ENCODE measurements at places on chromosomes 1 and 21. TPM values are rescaled to one million over a fixed set of nuclear protein-coding genes. Genes with fewer than 3 reads are reported as not detected.
A peak's percentile ranks its signal among the peaks of the same experiment; 100 is the strongest.

GRCh38 chr1:70979313-70979712, 68.3 kb downstream of the PTGER3 start:
- H3K27me3 ChIP-seq = no peaks in the 10 kb centered on the region
- H3K4me1 ChIP-seq = no peaks in the 10 kb centered on the region
- H3K27ac ChIP-seq = no peak overlapping the region
- no peaks in the 10 kb centered on the region for H3K36me3 ChIP-seq
- H3K4me3 ChIP-seq = no peak overlapping the region

- H3K27me3 ChIP-seq = no peaks in the 10 kb centered on the region
- no peaks in the 10 kb centered on the region for H3K4me1 ChIP-seq
- H3K27ac ChIP-seq = no peak overlapping the region
- no peak for DNase-seq
- H3K36me3 ChIP-seq = no peaks in the 10 kb centered on the region
- no peak overlapping the region for H3K4me3 ChIP-seq
These were observed 453.0 kb downstream of the NEGR1 start for GRCh38 chr1:71829346-71829745.

GRCh38 chr1:18919197-18919905, 17.0 kb upstream of the ALDH4A1 start:
- peaks cover 9% of the 10 kb centered on the region for H3K36me3 ChIP-seq
- no peak overlapping the region for H3K4me3 ChIP-seq
- no peak for DNase-seq
- peaks cover 30% of the 10 kb centered on the region for H3K4me1 ChIP-seq

GRCh38 chr1:31923901-31924535, 14.2 kb downstream of the PTP4A2 start:
- H3K4me1 ChIP-seq = peaks cover 31% of the 10 kb centered on the region
- H3K27ac ChIP-seq = no peak overlapping the region
- H3K36me3 ChIP-seq = peaks cover 13% of the 10 kb centered on the region
- H3K4me3 ChIP-seq = no peak overlapping the region
- peak; percentile 49 for DNase-seq

- no peaks in the 10 kb centered on the region for H3K36me3 ChIP-seq
- H3K4me1 ChIP-seq = peaks cover 19% of the 10 kb centered on the region
- H3K27me3 ChIP-seq = no peaks in the 10 kb centered on the region
- H3K4me3 ChIP-seq = peak overlapping the region; percentile 41
- no peak for DNase-seq
These were observed 34.7 kb downstream of the ADARB1 start for GRCh38 chr21:45108808-45109781.

- peak overlapping the region; percentile 43 for H3K4me3 ChIP-seq
- H3K36me3 ChIP-seq = no peaks in the 10 kb centered on the region
- H3K27me3 ChIP-seq = no peaks in the 10 kb centered on the region
- H3K4me1 ChIP-seq = peaks cover 55% of the 10 kb centered on the region
- peak overlapping the region; percentile 96 for H3K27ac ChIP-seq
- peak; percentile 89 for DNase-seq
These were observed 38.8 kb upstream of the SRSF10 start for GRCh38 chr1:24018611-24019580.

DNA sequence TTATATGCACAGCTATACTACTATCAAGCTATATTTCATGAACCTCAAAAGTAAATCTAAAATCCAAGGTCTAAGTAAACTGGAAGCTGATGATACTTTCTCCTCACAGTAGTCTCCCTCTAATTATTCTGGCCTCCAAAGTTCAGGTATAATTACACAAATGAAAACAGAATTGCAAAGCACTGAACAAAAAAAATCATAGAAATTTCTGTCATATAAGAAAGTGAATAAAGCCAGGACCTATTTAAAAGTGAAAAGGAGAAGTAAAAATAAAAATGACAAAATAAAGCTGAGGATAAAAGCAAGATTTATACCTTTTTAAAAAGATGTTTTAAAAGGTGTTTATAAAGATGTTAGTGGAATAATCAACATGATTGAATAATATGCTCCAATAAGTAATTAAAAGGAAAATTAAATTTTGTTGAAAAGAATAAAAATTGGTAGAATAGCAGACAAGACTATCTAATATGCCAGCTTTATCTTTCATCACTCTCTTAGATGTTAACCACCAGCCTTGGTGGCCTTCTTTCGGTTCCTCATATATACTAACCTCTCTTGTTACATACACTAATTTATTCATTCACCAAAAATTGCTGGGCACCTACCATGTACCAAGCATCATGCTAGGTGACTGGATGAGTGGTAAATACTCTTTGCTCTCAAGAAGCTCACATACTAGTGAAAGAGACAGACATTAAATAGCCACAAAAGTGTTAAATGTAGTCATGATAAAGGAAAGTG, 25.1 kb downstream of the SHCBP1L start:
- H3K27me3 ChIP-seq = peaks cover 21% of the 10 kb centered on the region
- H3K27ac ChIP-seq = no peak overlapping the region
- H3K36me3 ChIP-seq = no peaks in the 10 kb centered on the region
- H3K4me1 ChIP-seq = no peaks in the 10 kb centered on the region
- no peak overlapping the region for H3K4me3 ChIP-seq

- DNase-seq = no peak
- H3K36me3 ChIP-seq = no peaks in the 10 kb centered on the region
- peaks cover 49% of the 10 kb centered on the region for H3K27me3 ChIP-seq
These were observed 56.3 kb downstream of the MAN1C1 start for GRCh38 chr1:25672763-25673409.

- no peaks in the 10 kb centered on the region for H3K27me3 ChIP-seq
- DNase-seq = no peak
- no peaks in the 10 kb centered on the region for H3K36me3 ChIP-seq
- peak overlapping the region; percentile 90 for H3K27ac ChIP-seq
These were observed 6.8 kb upstream of the IL24 start for GRCh38 chr1:206890125-206891060.

- no peak overlapping the region for H3K4me3 ChIP-seq
- no peak overlapping the region for H3K27ac ChIP-seq
- no peaks in the 10 kb centered on the region for H3K27me3 ChIP-seq
- H3K36me3 ChIP-seq = no peaks in the 10 kb centered on the region
- no peak for DNase-seq
These were observed 95.6 kb upstream of the KCNK1 start for GRCh38 chr1:233518344-233518743.

- no peaks in the 10 kb centered on the region for H3K4me1 ChIP-seq
- H3K27ac ChIP-seq = no peak overlapping the region
- no peaks in the 10 kb centered on the region for H3K36me3 ChIP-seq
- no peak for DNase-seq
- no peaks in the 10 kb centered on the region for H3K27me3 ChIP-seq
These were observed 855 bp downstream of the DSCAM start for GRCh38 chr21:40846103-40846502.

DNA sequence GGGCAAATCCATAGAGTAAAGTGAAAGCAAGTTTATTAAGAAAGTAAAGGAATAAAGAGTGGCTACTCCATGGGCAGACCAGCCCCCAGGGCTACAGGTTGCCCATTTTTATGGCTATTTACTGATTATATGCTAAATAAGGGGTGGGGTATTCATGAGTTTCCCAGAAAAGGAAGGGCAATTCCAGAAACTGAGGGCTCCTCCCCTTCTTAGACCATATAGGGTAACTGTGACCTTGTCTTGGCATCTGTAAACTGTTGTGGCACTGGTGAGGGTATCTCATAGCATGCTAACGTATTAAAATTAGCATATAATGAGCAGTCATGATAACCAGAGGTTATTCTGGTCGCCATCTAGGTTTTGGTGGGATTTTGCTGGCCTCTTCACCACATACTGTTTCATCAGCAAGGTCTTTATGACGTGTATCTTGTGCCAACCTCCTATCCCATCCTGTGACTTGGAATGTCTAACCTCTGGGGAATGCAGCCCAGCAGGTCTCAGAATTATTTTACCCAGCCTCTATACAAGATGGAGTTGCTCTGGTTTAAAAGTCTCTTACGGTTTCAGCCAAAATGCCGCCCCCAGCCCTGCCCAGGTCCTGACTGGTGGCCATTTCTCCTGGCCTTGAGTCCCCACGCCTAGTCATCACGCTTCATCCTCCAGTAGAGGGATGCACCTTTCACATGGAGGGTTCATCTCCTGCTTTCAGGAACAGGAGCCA, 982 bp upstream of the TRIM17 start:
- no peaks in the 10 kb centered on the region for H3K36me3 ChIP-seq
- peaks cover 32% of the 10 kb centered on the region for H3K27me3 ChIP-seq
- H3K4me1 ChIP-seq = peaks cover 4% of the 10 kb centered on the region
- H3K4me3 ChIP-seq = no peak overlapping the region
- H3K27ac ChIP-seq = no peak overlapping the region

DNA sequence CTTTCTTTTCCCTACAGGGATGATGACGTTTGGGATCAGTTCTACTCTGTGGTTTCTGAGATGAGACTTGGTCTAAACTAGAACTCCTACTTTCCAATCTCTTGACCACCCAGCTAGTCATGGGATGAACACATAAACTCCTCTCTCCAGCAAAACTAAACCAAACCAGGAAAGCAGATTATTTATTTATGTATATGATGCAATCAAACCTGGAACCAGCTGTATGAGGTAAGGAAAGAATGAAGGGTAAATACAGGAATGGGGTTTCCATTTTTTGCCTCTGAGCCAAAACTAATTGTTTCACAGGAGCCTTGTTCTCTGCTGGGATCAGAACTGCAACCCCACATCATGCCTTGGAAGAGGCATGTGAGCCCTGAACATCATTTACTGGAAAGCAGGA, 3.3 kb upstream of the AGT start:
- H3K4me3 ChIP-seq = no peak overlapping the region
- no peaks in the 10 kb centered on the region for H3K27me3 ChIP-seq
- no peak for DNase-seq
- H3K27ac ChIP-seq = no peak overlapping the region
- no peaks in the 10 kb centered on the region for H3K36me3 ChIP-seq

GRCh38 chr1:165253818-165254254, 102.7 kb downstream of the LMX1A start:
- H3K4me1 ChIP-seq = no peaks in the 10 kb centered on the region
- H3K36me3 ChIP-seq = no peaks in the 10 kb centered on the region
- DNase-seq = no peak
- H3K4me3 ChIP-seq = no peak overlapping the region
- H3K27ac ChIP-seq = no peak overlapping the region

- DNase-seq = peak; percentile 44
- H3K27me3 ChIP-seq = peaks cover 7% of the 10 kb centered on the region
- H3K4me3 ChIP-seq = no peak overlapping the region
- no peak overlapping the region for H3K27ac ChIP-seq
- no peaks in the 10 kb centered on the region for H3K36me3 ChIP-seq
- no peaks in the 10 kb centered on the region for H3K4me1 ChIP-seq
These were observed 120.6 kb downstream of the KCNJ15 start for GRCh38 chr21:38377165-38378088.

DNA sequence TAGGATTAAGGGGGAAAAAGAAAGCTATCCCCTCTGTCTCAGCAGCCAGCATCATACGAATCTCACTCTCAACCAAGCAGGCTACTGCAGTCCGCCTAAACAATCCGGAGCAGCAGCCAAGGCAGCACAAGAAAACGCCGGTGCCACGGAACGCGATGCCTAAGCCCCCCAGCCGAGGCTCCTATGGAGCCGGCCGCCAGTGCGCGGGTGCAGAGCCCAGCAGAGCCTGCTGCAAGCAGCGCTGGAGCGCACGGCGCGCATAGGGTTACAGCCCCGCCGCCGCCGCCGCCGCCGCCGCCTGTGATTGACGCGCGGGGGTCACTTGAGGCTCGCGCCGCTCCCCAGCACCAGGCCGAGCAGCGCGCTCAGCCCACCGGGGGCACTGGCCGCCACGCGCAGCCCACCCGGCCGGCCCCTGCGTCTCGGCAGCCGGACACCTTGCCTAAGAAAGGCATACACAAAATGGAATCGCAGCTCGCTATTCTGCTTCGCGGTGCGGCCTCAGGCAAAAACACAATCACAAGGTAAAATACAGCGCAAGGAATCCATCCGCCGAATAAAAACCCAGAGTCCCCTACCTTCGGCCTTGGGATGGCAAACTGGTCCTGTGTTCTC, 780 bp downstream of the HIVEP3 start:
- peaks cover 11% of the 10 kb centered on the region for H3K4me1 ChIP-seq
- H3K36me3 ChIP-seq = no peaks in the 10 kb centered on the region
- H3K27me3 ChIP-seq = no peaks in the 10 kb centered on the region
- no peak overlapping the region for H3K27ac ChIP-seq

DNA sequence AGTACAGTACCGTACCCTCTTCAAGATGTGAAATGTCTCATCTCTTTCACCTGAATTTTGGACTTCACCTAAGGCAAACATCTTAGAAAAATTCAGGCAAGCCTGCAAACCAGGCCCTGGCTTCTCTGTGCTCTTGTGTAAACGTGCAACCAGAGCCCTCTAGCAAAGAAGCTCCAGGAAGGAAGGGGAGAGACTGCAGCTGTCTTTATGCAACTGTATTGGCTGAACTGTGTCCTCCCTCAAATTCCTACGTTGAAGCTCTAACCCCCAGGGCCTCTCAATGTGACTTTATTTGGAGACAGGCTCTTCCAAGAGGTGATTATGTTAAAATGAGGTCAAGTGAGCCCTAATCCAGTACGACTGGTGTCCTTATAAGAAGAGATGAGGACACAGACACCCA, 60.3 kb downstream of the SLC45A1 start:
- H3K36me3 ChIP-seq = peaks cover 12% of the 10 kb centered on the region
- no peak for DNase-seq
- H3K27me3 ChIP-seq = no peaks in the 10 kb centered on the region

- no peak overlapping the region for H3K4me3 ChIP-seq
- no peaks in the 10 kb centered on the region for H3K36me3 ChIP-seq
- H3K4me1 ChIP-seq = peaks cover 12% of the 10 kb centered on the region
- no peaks in the 10 kb centered on the region for H3K27me3 ChIP-seq
- H3K27ac ChIP-seq = no peak overlapping the region
These were observed 65.2 kb downstream of the PLPPR5 start for GRCh38 chr1:98939471-98939870.

- H3K27me3 ChIP-seq = no peaks in the 10 kb centered on the region
- no peak overlapping the region for H3K27ac ChIP-seq
- H3K4me3 ChIP-seq = no peak overlapping the region
- DNase-seq = no peak
These were observed 3.2 kb upstream of the OR2AK2 start for GRCh38 chr1:247961791-247962190.

DNA sequence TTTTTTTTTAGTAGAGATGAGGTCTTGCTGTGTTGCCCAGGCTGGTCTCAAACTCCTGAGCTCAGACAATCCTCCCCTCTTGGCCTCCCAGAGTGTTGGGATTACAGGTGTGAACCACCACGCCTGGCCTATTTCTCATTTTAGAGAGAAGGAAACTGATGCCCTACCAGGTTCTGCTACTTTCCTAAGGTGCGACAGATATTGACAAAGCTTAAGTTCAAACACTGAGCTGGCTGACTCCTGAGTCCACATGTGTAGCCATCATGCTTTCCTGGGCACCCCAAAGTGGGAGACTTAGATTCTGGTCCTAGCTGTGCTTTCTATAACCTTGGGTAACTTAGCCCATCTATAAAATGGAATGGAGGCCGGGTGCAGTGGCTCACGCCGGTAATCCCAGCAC, 5.1 kb upstream of the TMEM222 start:
- H3K4me3 ChIP-seq = no peak overlapping the region
- H3K4me1 ChIP-seq = peaks cover 5% of the 10 kb centered on the region
- no peaks in the 10 kb centered on the region for H3K27me3 ChIP-seq
- no peak overlapping the region for H3K27ac ChIP-seq
- H3K36me3 ChIP-seq = no peaks in the 10 kb centered on the region
- DNase-seq = no peak

FLG2 gene
- total RNA-seq = not detected

DCDC2B gene
- not detected for total RNA-seq

SLC6A17 gene
- under 0.01 TPM for total RNA-seq

NTNG1 gene
- total RNA-seq = 3.6 TPM

DIO1 gene
- not detected for total RNA-seq

VASH2 gene
- 2.1 TPM for total RNA-seq

IFNAR1 gene
- 28.0 TPM for total RNA-seq

AADACL3 gene
- total RNA-seq = not detected

PROX1 gene
- total RNA-seq = under 0.01 TPM

MROH9 gene
- total RNA-seq = under 0.01 TPM

CNKSR1 gene
- total RNA-seq = under 0.01 TPM

BARHL2 gene
- total RNA-seq = not detected

CD34 gene
- total RNA-seq = under 0.01 TPM

PUSL1 gene
- total RNA-seq = 19.4 TPM
